ENCODE measurements at places on chromosomes 3 and 15.

DNA sequence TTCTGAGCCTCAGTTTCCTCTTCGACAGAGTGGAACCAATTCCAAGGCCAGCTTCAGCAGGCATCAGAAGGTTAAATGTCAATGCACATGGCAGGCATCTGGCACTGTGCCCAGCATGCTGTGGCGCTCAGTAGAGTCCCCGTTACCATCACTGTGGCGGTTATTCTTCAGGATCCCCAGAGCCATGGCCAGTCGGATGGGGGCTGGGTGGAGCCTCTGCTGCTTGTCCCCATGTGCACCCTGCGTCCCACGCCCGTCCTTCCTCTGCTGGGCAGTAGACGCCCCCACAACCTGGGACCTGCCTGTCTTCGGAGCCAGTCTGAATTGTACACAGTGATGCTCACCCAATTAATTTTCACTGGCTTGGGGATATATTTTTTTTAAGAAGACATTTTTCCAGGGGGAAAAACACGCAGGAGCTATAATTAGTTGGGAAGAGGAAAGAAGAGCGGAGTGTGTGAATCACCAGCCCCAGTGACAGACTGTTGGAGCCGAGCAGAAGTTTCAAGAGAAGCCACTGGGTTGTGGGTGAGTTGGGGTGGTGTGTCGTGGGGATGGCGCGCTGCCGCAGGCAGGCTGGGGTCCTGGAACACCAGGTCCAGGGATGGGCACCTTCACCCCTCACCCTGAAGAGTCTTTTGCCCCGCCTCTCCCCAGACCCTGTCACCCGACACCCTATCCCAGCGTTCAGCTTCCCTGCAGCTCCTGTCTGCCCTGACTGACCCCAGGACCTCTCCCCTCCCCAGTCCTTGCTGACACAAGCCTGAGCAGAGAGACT lies 26.8 kb upstream of the RPL29 start:
- no peak for DNase-seq

- DNase-seq = peak; percentile 54
Observed at GRCh38 chr15:33985287-33985686, 17.0 kb downstream of the CHRM5 start.

DNA sequence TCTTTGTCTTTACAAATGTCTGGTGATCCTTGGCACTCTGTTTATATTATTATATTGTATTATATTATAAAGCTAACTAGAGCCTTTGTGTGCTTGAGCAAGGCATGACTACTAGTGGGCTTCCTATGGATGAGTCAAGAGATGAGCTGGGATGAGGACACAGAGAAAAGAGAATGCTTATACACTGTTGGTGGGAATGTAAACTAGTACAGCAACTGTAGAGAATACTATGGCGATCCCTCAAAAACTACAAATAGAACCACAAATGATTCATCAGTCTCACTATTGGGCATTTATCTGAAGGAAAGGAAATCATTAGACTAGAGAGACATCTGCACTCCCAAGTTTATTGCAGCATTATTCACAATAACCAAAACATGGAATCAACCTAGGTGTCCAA lies 40.8 kb upstream of the MED12L start:
- no peak for DNase-seq

- DNase-seq = peak; percentile 35
Observed at GRCh38 chr15:90664650-90665287, 52.4 kb upstream of the BLM start.

DNA sequence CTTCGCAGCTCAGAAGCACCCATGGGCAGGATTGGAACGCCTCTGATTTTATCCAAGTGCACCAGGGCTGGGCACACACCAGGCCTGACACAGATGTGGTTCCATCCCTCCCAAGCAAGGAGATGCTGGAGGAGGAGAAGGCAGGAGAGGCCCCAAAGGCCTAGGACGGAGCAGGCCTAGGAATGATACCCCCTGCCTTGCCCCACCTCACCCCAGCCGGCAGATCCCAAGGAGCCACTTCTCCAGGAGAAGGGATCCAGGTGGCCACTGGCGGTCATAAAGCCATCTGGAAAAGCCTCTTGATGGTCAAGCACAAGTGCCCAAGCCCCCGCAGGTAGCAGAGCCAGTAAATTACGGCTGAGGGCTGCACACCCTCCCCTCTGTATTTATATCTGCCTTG lies 211.8 kb downstream of the TBC1D2B start:
- no peak for DNase-seq

- no peak for DNase-seq
Observed at GRCh38 chr3:66812136-66812535, 186.0 kb upstream of the KBTBD8 start.

GRCh38 chr3:52561028-52561747 lies 24.8 kb downstream of the UQCC5 start:
- DNase-seq = no peak

- no peak for DNase-seq
Observed at GRCh38 chr15:97072545-97072944, 742.0 kb downstream of the NR2F2 start.

GRCh38 chr3:15291589-15292541 lies 40.5 kb downstream of the SH3BP5 start:
- no peak for DNase-seq

DNA sequence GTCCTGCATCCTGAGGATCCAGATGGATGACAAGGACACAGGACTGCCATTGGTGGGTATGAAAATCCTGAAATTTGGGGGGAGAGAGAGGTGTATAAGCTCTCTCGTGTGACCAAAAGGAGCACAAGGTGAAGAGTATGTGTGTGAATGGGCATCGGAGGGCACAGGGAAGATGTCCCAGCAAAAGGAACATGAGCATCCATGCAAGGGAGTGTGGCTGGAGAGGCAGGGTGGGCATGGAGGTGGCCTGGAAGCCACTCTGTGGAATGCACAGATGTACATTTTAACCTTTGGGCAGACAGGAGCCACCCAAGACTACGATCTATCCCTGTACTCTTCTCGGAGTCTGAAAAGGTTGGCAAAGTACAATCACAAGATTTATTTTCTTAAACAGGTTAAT lies 54.5 kb downstream of the CAPN7 start:
- no peak for DNase-seq

DNA sequence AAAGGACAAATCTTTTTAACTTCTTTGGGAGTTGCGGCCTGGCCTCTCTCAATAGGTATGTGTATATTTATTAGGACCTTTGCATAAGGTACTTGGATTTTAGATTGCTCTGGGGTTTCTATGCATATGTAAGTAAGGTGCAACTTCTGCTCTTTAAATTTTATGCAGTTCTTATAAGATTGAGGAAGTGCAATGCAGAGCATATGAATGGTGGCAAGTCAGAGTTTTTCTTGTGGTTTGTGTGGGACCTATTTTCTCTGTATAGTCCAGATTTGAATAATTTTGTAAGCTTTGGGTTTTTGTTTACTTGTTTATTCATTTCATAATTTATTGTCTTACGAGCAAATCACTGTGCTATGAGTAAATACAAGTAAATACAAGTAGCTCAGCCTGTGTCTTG lies 101.5 kb downstream of the ATG7 start:
- no peak for DNase-seq

- DNase-seq = no peak
Observed at GRCh38 chr3:78003090-78003489, 963.2 kb downstream of the ROBO2 start.

GRCh38 chr15:50059883-50060282 lies 59.1 kb downstream of the ATP8B4 start:
- DNase-seq = no peak

- DNase-seq = no peak
Observed at GRCh38 chr15:36080759-36081158, 498.7 kb upstream of the CDIN1 start.

DNA sequence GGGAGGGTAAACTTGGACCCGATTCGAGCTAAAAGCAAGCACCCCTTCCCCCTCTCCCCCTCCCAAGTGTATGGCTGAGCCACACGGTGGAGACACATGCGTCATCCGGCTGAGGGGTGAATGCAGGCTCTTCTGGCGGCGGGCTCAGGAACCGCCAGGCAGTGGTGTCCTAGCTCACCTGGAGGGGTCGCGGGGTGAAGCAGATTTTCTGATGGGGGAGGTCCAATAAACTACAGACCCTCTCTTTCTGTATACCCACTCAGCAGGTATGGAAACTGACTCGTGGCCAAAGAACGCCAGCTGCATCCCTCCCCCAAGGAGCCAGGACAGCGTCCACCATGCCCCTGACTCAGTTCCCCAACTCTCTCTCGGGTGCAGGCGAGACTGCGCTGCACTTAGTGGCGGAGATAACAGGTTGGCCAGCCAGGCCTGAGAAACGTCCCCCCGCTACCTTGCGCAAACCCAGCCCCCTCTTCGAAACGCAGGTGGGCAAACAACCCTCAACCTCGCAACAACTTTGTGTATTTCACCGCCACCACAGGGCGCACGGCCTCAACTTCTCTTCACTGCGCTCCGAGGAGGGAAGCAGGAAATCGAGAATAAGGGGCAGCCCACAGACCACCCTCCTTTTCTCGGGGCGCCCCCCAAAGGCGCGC lies 1.3 kb downstream of the MAGI1 start:
- peak; percentile 55 for DNase-seq

DNA sequence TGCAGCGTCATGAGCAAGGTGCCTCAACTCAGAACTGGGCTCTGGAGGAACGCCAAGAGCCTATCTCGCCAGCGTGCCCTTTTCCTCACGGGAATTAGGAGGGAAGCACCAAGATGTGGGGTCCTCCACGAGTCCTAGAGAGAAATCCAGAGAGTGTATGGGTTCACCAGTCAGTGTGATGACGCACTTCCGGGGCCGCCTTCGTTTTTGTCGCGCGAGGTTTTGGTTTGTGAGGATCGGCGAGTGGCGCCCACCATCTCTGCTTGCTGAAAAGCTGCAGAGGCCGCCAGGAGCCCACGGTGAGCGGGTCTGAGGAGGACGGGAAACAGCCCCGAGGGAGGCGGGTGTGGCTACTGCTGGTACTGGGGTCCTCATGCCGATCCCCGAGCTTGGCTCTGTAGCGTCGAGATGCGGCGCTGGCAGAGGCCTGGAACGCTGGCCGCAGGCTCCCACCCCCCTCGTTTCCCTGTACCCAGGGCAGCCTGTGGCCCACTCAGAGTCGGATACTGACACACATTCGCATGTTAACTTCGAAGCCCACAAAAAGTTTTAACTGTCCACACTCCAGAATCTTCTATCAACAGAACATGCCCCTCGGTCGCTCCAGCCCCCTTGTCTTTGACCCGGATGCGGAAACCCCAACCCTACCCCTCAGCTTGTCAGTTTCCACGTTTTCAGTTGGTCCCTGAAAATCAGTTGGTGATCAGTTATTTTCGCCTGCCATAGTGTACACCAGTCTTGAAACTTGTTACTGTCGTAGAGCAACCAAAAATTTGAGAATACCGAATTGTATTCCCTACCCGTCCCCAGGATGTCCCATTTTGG lies 30.4 kb downstream of the ZNF662 start:
- DNase-seq = no peak

- DNase-seq = no peak
Observed at GRCh38 chr3:108673988-108674661, 83.1 kb downstream of the RETNLB start.

- no peak for DNase-seq
Observed at GRCh38 chr3:97736928-97737327, 27.6 kb upstream of the ARL6 start.

DNA sequence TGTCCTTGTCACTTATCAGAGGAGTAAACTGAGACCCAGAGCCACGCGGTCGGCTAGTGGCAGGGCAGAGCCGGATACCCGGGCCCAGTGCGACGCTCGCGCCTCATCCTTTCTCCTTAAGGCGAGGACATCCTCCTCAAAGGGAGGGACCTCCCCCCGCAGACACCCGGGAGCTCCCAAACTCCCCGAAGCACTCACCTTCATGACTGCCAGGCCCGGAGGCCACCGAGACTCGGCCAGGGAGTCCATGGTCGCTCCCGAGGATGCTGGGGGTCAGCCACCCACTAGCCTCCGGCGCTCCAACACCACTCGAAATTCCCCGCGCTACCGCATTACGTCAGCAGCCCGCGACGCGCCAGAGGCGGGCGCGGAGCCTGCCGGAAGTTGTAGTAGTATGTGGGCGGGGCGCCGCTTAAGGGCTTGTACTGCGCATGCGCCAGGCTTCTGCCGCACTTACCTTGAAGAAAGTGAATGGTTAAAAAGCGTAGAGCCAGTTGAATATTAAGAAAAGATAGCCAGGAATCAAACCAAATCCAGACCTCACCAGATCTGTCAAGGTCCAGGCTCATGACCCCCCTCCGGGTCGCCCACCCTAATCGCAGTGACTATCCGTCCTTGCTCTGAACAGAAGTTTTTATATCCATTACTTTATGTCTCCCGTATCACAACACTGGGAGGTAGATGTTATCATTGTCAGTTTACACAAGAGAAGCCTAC lies at the start of gene RAD18:
Gene RAD18, minus strand, starts transcription at position 336 of the 717 bp plus-strand sequence. Its CDS starts 87 bp downstream, at position 249.
- peak; percentile 59 for DNase-seq

DNA sequence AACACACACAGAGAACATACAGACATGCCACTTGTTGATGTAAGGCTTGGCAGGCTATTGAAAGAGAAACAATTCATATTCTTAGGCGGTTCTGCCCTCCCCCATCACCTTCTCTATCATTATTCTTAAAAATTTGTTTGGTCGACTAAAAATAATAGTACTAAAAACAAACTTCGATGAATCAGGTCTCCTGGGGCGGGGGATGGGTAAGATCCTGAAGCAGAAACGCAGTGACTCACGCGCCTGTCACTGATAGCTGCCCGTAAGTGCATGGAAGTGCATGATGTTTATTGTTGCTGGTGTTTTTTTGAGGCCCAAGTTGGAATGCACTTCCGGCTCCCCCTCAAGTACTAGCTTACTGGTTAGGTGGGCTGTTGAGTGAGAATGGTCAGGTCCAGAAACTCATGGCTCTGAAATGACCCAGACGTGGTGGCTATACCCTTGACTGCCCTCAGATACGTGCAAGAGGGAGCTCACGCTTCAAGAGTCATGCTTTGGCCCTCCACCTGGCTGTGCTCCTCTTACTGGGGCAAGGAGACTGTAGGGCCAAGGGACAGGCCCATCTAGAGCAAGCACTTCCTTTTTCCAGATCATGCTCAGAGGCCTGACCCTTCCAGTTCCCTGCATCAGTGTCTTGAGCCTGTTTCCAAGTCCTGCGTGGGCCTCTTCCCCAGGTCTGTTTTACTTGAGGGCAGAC lies 10.9 kb downstream of the SMAD3 start:
- DNase-seq = no peak

- no peak for DNase-seq
Observed at GRCh38 chr3:10041034-10041433, 14.8 kb downstream of the FANCD2 start.

GRCh38 chr3:36991923-36992805 lies 767 bp downstream of the EPM2AIP1 start:
- DNase-seq = no peak

DNA sequence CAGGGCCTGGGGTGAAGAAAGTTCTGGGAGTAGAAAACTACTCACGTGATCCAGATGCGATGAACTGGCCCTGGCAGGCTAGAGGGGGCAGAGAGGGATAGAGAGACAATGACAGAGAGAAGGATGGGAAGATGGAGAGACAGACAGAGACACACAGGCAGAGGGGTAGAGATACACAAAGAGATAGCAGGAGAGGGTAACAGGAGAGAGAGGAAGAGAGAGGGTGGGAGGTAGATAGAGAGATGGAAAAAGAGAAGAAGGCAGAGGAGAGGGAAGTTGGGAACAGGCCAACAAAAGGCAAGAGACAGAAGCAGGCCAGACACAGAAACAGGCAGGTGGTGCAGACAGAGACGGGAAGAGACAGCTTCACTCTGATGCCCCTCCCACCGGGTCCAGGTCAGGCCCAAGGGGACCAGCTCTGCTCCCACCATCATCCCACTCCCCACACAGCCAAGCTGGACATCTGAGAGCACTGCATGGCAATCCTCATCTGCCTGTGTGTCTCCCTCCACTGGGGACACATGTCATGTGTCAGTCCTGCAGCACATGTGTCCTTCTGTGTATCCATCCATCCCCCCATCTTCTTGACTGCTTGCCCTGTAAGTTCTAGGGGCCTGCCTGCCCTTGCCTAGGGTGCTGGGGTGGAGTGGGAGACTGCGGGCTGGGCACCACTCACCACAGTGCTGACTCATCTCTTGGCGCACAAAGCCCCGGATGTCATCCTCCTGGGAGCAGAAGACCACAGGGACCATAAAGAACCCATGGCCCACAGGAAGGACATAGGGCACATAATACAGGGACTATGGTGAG lies 2.2 kb upstream of the UCN2 start:
- DNase-seq = no peak
